Stimulated activated naive CD4-positive, alpha-beta T cell treated with Interleukin-2 at 50 U/mL for 16 hours (primary cell): ENCODE measurements at places on chromosomes 4 and X.
A peak's percentile ranks its signal among the peaks of the same experiment; 100 is the strongest.

- no peak for DNase-seq
Measured at GRCh38 chrX:12245650-12246645, 107.7 kb downstream of the FRMPD4 start.

- DNase-seq: no peak
Measured at GRCh38 chr4:103012060-103012459, 7.4 kb downstream of the SLC9B1 start.

- DNase-seq: no peak
Measured at GRCh38 chrX:133685822-133686221, 270.5 kb upstream of the GPC4 start.

DNA sequence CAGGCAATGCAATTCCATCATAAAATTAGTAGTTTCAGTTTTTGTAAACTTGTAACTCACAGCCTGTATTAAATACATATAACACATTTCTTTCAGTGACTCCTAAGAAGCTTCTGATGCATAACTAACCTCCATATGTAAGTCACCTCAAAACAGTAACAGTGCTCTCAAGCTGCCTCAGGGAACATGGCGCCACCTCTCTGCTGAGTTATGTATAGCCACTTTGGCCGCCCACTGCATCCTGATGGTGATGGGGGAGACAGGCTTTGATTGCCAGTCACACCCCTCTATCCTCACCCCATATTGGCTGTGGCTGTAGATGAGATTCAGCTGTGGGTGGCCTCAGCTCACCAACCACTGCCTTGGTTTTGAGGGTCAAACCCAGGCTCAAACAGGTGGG, 54.3 kb downstream of the LRBA start:
- DNase-seq: peak; percentile 10

DNA sequence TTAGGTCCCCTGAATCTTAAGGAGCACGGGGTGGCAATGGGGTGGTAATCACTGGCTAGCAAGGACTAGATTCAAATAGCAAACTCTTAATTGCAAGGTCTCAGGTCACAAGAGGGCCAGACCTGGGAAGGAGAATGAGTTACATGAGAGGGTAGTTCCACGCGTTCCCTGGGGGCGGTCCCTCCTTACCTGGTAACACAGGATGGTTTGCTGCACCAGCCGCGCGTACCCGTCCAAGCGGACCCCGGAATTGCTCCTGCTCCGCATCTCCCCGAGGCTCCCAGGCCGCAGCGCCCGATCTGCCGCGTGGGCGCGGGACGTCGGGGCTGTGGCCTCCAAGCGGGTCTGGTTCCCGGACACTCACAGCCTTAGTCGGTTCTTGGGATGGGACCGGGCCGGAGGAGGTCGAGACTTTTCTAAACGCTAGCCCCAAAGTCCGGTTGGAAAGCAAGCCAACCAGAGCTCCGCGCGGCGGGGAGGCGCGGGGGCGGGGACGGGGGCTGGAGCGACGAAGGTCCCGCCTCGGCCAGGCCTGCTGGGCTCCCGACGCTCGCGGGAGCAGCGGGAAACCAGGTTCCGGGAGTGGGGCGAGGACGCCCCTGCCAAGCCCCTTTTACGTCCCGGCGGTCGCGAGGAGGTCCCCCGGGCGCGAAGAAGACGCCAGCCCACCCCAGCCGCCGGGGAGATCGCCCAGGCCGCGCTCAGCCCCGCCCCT, at the start of gene PHKA2:
Gene PHKA2 (minus strand): TSS at position 449 of the 715 bp plus-strand sequence. CDS start 182 bp downstream, at position 267.
- peak; percentile 52 for DNase-seq

DNA sequence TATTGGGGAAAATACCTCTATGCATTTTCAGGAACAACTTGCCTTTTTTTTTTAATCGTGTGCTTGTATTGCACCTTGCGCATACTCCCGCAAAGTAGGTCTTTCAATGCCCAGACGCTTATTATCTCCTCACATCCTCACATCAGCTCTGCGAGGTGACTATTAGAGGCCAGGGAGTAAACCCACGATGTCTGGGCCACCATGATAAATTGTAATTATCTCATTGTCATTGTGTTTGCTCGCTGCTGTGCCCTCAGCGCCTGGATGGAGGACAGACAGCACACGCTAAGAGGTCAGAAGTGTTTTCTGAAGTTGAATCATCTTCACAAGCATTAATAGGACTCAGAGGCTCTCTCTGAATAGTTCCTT, 1.0 kb upstream of the RELL1 start:
- DNase-seq: no peak

DNA sequence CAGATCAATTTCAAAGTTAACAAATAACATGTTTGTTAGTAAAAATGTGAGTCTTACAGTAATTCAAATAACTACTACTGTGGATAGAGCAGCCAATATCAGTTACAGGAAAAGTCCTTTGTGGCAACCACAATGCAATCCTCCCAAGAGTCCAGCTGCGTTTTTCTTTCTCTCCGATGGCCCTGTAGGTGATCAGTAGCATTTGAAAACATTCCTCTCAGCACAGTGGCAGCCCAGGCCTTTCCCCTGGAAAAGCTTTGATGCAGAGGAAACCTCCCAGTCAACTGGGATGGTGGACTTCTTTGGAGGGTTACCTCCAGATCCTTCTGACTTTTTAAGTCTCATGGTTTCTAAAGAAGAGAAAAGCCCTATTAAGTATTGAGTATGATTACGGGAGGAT, 18.0 kb upstream of the PDZD4 start:
- no peak for DNase-seq

GRCh38 chrX:151713849-151714248, 2.0 kb upstream of the FATE1 start:
- DNase-seq: no peak

- DNase-seq: no peak
Measured at GRCh38 chr4:169723207-169723965, 34.4 kb downstream of the HPF1 start.

DNA sequence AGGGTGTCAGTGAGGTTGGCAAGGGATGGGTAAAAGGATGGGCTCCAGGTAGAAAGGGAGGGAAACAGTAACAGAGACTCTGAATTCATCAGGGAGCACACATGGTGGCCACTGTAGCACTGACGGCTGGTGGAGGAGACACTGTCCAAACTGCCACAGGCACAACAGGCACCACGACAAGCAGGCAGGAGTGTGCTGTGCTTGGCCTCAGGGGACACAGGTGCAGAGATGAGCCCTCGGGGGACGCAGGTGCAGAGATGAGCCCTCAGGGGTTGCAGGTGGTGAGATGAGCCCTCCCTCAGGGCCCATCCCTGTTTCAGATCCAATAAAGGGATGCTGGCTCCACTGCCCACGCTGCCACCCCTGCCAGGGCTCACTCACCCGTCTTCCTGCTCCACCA, 7.6 kb downstream of the PDE6B start:
- no peak for DNase-seq

GRCh38 chr4:101418055-101418454, 70.7 kb upstream of the PPP3CA start:
- DNase-seq: peak; percentile 62

- DNase-seq: no peak
Measured at GRCh38 chr4:80253510-80253909, 13.0 kb upstream of the FGF5 start.

GRCh38 chrX:26586570-26586969, 370.6 kb downstream of the MAGEB5 start:
- DNase-seq: no peak

DNA sequence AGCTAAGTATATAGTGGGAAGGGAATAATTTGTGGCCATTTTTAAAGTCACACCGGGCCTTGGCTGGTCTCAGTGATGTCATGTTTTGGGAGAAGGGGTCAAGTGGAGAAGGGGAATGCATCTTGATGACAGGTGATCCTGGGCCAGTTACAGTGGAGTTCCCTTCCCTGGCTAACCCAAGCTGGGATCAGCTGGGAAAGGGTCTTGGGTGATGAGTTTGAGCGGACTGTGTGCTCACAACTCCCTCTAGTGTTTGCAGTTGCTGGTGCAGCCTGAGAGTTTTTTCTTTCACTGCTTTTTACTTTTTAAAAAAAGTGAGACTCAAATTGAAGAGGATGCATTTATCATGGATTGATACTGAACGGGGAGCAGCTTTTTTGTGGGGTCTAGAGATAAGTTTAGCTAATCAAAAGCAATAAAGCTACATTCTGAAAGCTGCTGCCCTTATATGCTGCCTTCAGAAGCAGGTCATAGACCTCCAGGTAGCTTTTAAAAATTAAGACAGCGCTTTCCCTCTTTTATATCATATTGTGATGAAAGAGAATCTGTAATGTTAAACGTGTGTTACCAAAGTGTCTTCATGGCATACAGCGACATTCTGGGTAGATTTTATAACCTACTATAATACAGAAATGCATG, 164.7 kb downstream of the DCLK2 start:
- no peak for DNase-seq
